ENCODE measurements at places on chromosomes 16 and 17. TPM values are rescaled to one million over a fixed set of nuclear protein-coding genes. Genes with fewer than 3 reads are reported as not detected.

GRCh38 chr17:75326226-75326848, 37.1 kb upstream of the SLC25A19 start:
- DNase-seq = no peak

DNA sequence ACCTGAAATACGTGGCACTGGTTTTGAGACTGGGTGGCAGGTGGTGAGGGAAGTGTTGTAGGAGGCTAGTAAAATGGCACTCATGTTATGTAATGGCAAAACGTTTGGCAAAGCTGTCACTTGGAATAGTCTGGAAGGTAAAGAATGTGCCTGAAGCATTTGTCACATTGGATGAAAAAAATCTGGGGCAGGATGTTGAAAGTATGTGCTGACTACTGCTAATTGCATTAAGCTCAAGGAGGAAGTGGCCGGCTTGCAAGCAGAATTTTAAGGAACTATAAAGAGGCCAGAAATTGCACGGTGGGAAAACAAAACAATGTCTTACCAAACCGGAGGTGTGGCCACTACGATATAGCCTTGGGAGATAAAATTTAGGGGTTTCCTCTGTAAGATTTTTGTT, 26.6 kb upstream of the NLRP1 start:
- DNase-seq = no peak

DNA sequence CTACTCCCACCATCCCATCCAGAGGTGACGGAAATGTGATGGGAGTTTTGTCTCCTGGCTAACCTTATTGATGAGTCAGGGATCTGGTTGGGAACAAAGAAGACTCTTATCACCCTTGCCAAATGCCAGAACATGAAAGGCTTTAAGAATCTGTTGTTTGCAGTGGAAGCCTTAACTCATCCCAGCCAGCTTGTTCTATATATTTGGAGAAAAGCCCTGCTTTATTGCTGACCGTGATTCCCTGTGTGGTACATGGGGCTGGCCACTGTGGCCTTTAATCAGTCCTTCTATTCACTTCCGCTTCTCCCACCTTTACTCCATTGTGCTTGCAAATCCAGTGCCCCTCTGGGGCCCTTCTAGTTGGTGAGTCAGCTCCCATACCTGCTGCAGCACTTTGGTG, 156.6 kb downstream of the PHKB start:
- DNase-seq = no peak

DNA sequence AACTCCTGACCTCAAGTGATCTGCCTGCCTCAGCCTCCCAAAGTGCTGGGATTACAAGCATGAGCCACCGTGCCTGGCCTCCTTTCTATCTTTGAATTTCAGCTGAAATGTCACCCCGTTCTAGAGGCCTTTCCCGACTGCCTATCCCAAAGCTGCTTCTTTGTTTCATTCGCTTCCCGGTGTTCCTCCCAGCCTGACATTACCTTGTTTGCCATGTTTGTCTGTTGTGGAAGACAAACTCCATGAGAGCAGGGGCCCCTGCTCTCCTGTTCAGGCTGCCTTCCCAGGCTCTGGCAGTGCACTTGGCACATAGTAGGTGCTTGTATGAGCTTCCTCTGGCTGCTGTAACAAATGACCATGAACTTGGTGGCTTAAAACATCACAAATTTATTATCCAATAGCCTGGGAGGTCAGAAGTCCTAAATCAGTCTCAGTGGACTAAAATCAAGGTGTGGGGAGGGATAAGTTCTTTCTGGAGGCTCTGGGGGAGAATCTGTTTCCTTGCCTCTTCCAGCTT, 2.6 kb upstream of the CCL22 start:
- DNase-seq = peak; percentile 60

DNA sequence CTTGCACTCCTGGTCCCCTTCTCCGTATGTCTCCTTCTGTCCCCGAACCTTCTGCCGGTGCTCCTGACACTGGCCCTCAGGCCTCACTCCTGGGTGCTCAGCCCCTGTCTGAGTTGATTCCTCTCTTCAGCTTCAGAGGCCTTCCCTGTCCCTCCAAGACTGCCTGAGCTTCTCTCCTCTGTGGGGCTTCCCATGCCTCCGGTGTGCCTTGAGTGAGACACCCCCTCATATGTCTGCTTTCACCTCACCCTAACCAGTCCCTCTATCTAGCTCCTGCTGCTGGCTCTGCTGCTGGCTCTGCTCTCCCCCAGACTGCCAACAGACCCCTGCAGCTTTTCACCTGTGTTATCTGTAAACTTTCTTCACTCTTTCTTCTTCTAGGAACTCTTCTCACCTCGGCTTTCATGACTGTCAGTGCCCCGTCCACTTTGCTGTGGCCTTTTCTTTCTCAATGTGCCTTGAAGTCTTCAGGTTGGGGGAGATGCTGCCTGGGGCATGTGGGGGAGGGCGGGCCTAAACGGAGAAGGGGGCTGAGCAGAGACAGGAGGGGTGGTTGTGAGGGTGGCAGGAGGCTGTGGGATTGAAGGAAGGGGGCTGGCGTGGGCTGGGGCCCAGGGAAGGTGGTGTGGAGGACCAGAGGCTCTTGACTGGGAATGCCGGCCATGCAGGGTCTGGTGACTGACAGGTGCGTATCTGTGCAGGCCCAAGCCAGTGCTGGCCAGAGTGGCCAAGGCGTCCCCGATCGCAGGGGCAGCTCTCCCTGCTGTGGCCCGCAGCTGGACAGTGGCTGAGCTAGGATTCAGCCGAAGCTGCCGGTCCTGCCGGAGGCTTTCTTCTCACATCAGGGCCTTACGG, 81.3 kb downstream of the METRNL start:
- DNase-seq = peak; percentile 81

DNA sequence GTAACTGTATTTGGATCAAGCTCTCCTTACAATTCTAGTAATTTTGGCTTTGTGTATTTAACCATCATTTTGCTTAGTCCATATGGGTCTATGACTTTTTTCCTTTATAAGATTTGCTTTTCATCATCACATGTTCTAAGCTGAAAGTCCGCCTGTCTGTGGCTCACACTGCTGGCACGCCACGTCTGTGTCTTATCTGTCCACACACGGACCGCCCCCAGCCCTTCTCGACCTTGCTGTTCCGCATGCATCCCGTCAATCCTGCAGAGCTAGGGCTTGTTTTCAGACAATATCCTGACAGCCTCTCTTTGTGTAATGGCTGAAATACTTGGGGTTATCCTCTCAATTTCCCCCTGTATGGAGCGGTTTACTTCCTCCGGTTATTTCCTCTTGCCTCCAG, 8.4 kb upstream of the ALDH3A1 start:
- DNase-seq = peak; percentile 41

- DNase-seq = no peak
Observed at GRCh38 chr17:67801626-67802175, 23.6 kb upstream of the BPTF start.

GRCh38 chr16:3696425-3697218, 20.7 kb downstream of the TRAP1 start:
- no peak for DNase-seq

- no peak for DNase-seq
Observed at GRCh38 chr17:27339198-27339835, 45.4 kb downstream of the WSB1 start.

The RAMP2 gene
- 58.2 TPM for total RNA-seq

The PAFAH1B1 gene
- 140 TPM for total RNA-seq

Measured in mesenteric fat pad (tissue), 1 donor.